ENCODE measurements at places on chromosomes 4 and X. TPM values are rescaled to one million over a fixed set of nuclear protein-coding genes. Genes with fewer than 3 reads are reported as not detected.

The IL15 gene
- 2.7 TPM for total RNA-seq

The F8A3 gene
- total RNA-seq, result 0.54 TPM

The EMCN gene
- total RNA-seq, result not detected

- no peak for DNase-seq
- H3K4me3 ChIP-seq, result no peak overlapping the region
- H3K4me1 ChIP-seq, result no peaks in the 10 kb centered on the region
- no peaks in the 10 kb centered on the region for H3K27me3 ChIP-seq
- H3K36me3 ChIP-seq, result no peaks in the 10 kb centered on the region
Observed at GRCh38 chrX:153499876-153500275, 5.1 kb downstream of the BGN start.

- no peak overlapping the region for H3K27ac ChIP-seq
- H3K27me3 ChIP-seq, result no peaks in the 10 kb centered on the region
- no peak overlapping the region for H3K4me3 ChIP-seq
- DNase-seq, result no peak
Observed at GRCh38 chr4:53015681-53016080, 153.6 kb downstream of the RASL11B start.

DNA sequence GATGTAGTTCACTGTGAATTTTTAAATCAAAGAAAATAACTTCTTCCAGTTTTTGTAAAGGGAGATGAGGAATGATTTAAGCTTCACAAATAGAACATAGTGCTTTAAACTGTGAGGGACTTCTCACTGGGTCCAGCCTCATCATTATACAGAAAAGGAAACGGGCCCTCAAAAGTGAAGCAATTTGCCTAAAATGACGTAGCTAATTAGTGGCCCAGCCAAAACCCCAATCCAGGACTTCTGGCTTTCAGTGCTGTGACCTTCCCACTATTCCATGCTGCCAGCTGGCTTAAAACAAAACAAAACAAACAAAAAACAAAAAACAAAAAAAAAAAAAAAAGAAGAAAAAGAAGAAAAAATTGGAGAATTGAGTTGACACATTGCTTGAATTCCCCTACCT is 45.0 kb upstream of the STOX2 start:
- H3K4me1 ChIP-seq, result no peaks in the 10 kb centered on the region
- no peak overlapping the region for H3K4me3 ChIP-seq
- DNase-seq, result no peak
- no peaks in the 10 kb centered on the region for H3K27me3 ChIP-seq
- no peaks in the 10 kb centered on the region for H3K36me3 ChIP-seq
- no peak overlapping the region for H3K27ac ChIP-seq

DNA sequence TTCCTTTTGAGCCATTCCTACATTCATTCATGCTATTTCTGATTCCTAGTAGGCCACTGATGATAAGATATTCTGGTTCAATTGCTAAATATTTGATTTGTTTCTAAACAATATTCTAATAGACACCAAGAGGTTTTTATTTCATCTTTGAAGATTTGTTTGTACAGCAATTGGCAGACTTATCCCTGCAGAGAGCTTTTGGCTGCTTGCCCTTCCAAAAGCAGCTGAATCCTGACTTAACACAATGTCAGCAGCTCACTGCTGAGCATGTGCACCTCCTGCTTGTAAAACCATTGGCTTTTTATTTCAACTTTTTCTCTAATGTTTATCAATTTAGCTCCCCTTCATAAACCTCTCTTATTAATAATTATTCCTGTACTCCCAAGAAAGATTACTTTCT is 45.3 kb downstream of the MMRN1 start:
- no peak overlapping the region for H3K27ac ChIP-seq
- H3K36me3 ChIP-seq, result no peaks in the 10 kb centered on the region
- H3K27me3 ChIP-seq, result no peaks in the 10 kb centered on the region
- no peak overlapping the region for H3K4me3 ChIP-seq
- no peaks in the 10 kb centered on the region for H3K4me1 ChIP-seq
- DNase-seq, result no peak

- DNase-seq, result no peak
- H3K27ac ChIP-seq, result no peak overlapping the region
- no peaks in the 10 kb centered on the region for H3K27me3 ChIP-seq
- H3K36me3 ChIP-seq, result no peaks in the 10 kb centered on the region
- H3K4me1 ChIP-seq, result no peaks in the 10 kb centered on the region
- no peak overlapping the region for H3K4me3 ChIP-seq
Observed at GRCh38 chr4:121728066-121728465, 31.3 kb upstream of the ANXA5 start.

DNA sequence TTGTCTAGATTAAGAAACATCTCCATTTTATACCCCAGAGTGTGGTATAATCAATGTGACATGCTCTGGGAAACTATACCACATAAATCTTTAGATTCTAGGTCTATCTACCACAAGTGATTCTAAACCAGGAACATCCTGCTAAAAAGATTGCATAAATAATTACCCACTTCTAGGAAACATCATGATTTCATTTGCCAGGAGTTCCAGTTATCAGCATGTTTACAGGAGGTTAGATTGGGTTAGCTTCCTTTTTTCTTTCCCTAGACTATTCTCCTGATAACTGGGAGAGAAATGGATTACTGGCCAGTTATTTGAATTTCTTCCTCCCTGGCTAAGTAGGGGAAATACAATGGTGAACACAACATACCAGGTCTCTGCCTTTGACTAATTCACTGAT is 230.3 kb upstream of the BOD1L1 start:
- H3K36me3 ChIP-seq, result no peaks in the 10 kb centered on the region
- no peaks in the 10 kb centered on the region for H3K27me3 ChIP-seq
- no peak overlapping the region for H3K27ac ChIP-seq

DNA sequence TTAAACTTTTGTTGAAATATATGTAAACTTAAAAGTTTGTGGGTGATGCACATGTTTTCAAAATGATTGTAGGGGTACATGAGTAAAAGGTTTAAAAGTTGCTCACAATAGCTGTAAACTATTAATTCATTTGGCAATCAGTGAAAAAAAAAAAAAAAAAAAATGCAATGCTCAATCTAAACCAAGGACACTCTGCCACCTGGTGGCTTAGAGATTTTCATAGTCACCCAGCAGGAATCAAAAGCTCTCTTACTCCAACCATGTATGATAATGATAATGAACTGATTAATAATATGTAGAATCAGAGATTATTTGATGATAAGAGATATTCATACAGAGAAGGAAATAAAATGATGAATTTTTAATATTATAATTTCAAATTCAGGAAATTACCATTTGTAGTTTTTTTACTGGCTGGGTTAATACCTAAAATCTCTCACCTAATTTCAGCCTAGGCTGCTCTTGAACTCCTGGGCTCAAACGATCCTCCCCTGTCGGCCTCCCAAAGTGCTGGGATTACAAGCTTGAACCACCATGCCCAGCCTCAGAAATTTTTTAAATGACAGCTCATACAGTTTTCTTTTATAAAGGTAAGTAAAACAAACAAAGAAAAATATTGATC is 46.9 kb upstream of the SLC25A4 start:
- no peaks in the 10 kb centered on the region for H3K36me3 ChIP-seq
- no peaks in the 10 kb centered on the region for H3K27me3 ChIP-seq
- no peak for DNase-seq
- H3K27ac ChIP-seq, result no peak overlapping the region
- no peaks in the 10 kb centered on the region for H3K4me1 ChIP-seq
- H3K4me3 ChIP-seq, result no peak overlapping the region

DNA sequence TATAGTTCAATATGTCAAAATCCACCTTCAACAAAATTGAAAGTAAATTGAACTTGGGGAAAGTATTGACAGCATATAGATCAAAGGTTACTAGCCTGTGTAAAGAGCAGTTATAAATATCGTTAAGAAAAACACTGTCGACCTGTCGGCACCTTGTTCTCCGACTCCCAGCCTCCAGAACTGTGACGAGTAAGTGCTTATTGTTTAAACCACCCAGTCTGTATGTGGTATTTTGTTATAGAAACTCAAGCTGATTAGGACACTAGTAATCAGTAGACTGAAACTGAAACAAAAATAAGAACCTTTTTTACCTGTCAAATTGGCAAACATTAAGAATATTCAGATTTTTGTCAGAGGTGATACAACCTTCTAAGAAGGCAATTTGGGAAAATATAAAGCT is 17.0 kb downstream of the HTT start:
- H3K4me3 ChIP-seq, result no peak overlapping the region
- no peaks in the 10 kb centered on the region for H3K27me3 ChIP-seq
- H3K27ac ChIP-seq, result no peak overlapping the region
- no peaks in the 10 kb centered on the region for H3K4me1 ChIP-seq
- no peaks in the 10 kb centered on the region for H3K36me3 ChIP-seq
- no peak for DNase-seq
